Fibroblast of skin of left biceps (primary cell): ENCODE measurements at places on chromosomes 7 and 10.

DNA sequence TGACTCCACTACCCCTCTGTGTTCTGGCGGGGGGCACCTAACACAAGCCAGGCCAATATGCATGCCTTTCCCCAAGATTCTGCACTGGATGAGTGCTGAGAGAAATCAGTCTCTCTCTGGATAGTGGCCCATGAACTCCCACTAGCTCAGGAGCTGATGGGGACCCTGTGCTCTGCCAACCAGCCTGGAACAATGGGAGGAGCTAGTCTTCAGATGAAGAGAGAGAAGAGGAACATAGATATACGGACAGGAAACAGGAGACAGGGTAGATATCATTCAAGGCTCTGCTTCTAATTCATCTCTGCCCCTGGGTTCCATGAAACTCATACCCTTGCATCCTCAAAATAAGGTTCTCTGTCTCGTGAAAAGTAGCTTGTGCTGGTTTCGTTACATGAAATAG is 27.9 kb upstream of the PLXNA4 start:
- DNase-seq, result no peak

DNA sequence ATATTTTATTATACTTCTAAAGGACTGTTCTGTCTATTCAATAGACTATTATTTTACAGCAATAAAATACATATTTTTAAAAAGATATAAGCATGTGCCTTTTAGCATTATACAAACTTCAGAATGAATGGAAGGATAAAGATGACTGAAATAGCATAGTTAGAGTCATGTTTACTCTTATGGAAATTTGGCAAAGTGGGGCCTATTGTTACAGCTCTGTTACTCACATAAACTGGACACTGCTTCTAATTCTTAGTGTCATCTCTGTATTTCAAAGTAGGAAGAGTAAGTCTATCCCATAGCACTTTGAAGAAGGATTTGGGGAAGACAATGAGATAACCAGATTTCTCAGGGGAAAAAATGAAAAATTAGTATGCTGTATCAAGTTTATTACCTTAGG is 168.2 kb downstream of the SKAP2 start:
- DNase-seq, result no peak

DNA sequence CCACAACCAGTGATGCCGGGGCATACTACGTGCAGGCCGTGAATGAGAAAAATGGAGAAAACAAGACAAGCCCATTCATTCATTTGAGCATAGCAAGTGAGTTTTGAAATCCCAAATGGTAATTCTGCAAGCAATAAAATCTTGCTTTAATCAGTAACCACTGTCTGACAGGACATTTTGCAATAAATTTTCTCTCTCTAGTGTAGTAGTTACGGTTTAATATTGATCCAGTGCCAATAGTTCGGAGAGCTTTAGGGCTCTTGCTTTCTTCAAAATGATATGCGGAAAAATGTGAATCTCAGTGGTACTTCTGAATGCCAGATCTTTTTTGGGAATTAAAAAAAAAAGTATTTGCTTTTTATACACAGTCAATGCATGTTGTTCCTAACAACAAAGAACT is 520.4 kb downstream of the SDK1 start:
- no peak for DNase-seq

DNA sequence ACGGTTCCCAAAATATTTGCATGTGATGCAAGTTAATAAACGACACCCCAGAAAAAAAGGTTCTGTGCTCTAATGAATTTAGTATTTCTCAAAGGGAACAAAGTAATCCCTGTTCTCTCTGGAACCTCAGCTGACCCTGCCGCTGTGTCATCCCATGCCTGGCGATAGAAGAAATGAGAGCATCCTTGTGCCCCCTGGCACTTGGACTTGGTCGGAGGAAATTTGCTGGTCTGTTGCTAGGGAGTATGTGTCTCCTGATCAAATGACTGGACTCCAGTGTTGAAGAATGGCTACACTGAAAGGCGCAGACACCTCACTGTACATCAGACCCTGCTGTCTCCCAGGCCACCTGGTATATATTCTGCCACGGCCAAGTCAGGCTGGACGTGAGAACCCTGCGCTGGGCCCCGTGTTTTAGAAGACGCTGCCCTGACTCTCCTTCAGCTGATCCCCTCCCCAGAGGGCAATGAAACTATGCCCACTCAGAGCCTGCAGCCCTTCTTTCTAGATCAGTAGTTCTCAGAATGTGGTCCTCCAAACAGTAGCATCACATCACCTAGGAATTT is 67.2 kb downstream of the THNSL1 start:
- no peak for DNase-seq

GRCh38 chr10:14698111-14698828 is 76.4 kb downstream of the FAM107B start:
- DNase-seq, result peak; percentile 55

GRCh38 chr7:1421020-1421790 is 38.1 kb downstream of the MICALL2 start:
- DNase-seq, result no peak

DNA sequence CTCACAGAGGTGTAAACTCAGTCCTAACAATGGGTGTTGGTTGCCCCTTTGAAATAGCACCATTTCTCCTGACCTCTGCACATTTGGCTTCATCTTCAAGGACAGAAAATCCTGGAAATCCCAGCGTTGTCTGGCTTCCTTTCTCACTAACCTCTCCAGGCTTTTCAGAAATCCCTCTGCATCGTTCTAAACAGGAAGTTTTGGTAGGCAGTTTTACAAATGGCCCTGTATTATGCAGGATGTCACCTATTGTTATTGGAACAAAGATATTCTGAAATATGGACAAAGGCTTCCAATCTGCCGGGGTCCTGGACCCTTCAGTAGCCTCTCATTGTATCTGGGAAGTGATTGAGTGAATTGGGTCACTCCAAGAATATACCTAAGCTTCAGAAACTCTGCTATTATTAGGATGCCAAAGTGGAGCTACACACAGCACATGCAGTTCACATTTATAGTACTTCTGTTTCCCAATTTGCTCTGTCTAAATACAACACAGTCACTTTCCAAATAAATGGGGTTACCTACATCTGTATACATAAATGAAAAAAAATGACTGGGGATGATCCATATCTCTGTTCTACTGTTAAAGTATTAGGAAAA is 134.8 kb upstream of the KLF6 start:
- no peak for DNase-seq

DNA sequence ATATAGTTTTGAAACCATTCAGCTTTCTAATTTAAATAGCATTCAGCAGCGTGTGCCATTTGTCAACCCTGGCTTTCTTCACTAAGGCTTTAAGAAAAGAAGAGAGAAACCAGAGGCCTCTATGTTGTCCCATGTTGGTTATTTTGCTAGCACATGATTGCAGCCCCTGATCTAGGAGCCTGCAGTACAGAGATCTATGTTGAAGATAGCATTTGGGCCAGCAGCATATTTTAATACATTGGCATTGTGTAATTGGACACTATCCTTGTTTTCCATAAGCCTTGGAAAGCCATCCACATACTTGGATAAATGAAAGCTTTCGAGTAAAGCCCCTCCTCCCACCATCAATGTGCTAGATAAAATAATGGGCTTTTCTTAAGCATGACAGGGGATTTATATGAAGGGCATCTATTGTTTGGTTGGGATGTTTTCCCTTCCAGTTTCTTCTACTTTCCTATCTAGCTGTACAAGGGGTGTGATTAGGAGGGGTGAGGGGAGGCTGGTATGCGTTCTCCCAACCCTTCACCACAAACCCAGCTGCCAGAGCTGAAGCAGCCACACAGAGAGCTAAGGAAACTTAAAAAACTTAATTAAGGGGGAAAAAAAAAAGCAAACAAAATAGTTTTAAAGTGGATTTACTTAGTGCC is 23.1 kb upstream of the SDHAF3 start:
- DNase-seq, result no peak

GRCh38 chr7:73567846-73568685 is 10.3 kb downstream of the TBL2 start:
- DNase-seq, result no peak

DNA sequence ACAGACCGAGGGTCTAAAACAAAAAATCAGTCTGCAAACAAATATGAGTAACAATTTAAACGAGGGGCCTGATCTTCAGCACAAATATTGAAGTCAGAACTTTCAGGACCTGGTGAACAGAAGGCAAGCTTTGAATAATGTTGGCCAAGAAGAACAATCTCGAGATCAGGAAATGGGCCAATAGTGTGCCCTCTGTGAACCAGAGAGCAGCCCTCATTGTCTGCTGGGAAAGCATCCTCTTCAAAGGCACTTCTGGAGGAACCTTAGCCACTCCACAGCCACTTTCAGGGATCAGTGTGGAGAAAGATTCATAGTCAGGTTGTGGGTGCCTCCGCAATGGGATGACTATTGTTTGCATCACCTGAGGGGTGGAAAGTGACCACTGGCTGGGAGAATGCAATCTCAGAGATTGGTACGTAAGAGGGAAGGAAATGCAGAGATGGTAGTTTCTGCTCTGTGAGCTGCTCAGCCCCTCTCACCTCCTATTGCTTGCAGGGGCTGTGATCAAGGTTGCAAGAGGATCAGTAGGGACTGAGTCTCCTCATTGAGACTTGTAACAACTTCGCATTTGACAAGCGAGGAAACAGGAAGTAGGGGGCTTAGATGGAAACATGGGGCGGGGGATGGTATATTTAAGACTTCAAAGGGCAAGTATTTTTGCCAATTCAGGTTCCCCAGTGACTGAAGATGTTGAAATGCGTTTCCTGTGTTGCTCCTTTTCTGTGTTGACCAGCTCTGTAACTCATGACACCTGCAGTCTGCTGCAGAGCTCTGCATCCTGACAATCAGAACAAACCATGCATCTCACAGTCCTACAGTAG is 28.4 kb upstream of the IFRD1 start:
- no peak for DNase-seq

- DNase-seq, result no peak
Measured at GRCh38 chr7:26538689-26539088, 247.0 kb downstream of the SNX10 start.

- no peak for DNase-seq
Measured at GRCh38 chr7:45404622-45405021, 169.5 kb upstream of the ADCY1 start.

DNA sequence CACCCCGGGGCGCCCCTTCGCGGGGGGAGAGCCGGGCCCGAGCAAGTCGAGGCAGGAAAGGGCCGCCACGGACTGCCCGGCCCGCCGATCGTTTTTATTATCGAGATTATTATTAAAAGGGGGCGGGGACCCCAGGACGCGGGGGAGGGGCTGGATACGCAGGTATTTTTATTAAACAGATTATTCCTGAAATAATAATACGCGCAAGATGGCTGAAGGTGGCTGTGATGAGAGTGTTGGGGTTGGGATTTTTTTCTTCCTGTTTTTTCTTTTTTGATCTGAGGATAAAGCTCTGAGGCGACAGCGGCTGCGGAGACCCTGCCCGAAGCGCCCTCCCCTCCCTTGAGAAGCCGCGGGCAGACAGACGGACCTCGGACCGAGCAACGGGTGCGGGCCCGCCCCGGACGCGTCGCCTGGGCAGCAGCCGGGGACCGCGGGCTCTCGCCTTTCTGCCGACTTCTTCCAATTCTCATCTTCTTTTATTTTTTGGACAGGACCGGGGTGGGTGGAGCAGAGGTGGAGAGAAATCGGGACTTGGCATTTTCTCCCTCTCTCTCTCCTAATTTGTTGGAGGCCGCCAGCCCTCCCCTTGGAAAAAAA is 1.4 kb upstream of the TRIM8 start:
- no peak for DNase-seq

DNA sequence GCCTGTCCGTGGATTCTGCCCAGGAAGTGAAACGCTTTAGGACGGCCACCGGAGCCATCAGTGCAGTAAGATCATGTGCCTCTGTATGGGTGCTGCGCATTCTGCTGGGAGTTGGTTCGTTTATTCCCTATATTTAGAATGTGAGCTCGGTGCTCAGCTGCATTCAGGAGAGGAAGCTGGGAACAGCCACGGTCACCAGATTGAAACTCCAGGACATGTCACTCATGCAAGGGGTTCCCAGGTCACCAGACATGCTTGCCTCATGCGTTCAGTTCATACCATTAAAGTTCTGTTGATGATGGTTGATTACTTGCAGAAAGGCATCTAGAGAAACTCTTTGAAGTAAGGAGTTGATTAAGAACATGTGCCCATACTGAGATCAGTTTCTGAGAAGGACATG is 78.1 kb downstream of the TRRAP start:
- DNase-seq, result peak; percentile 2

DNA sequence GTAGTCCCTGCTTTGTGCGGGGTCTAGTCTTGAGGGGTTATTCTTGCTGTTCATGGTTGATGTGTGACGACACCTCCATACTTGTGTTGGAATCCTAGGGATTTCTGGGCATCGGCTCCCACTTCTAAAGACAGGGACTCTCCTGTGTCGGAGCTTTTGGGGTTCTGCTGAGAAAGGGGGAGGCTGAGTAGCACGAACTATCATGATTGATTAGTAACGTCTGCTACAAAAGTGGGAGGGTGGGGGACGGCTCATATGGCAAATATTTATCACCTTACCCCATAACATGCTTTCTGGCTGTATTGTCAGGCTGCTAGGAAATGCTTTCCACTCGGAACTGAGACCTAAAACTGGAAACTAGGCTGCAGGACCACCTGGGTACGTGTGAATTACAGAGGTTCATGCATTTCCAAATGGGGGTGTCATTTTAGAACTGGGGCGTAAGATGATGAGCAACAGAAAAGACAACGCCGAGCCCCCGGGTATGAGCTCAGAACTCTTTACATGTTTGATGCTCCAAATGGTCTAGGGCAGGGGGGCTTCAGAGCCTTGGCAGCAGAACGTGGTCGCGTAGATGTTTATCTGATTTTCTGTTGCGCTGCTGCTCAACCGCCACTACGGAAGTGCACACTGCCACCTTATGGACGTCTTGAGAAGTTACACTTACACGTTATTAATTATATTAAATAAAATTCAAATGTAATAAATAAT is 15.1 kb upstream of the NME8 start:
- peak; percentile 10 for DNase-seq
